Activated CD4-positive, alpha-beta T cell treated with anti-CD3 and anti-CD28 coated beads, Interleukin-2, amount 50 U/mL, for 24 hours (primary cell): ENCODE measurements at places on chromosomes 13 and 19.

DNA sequence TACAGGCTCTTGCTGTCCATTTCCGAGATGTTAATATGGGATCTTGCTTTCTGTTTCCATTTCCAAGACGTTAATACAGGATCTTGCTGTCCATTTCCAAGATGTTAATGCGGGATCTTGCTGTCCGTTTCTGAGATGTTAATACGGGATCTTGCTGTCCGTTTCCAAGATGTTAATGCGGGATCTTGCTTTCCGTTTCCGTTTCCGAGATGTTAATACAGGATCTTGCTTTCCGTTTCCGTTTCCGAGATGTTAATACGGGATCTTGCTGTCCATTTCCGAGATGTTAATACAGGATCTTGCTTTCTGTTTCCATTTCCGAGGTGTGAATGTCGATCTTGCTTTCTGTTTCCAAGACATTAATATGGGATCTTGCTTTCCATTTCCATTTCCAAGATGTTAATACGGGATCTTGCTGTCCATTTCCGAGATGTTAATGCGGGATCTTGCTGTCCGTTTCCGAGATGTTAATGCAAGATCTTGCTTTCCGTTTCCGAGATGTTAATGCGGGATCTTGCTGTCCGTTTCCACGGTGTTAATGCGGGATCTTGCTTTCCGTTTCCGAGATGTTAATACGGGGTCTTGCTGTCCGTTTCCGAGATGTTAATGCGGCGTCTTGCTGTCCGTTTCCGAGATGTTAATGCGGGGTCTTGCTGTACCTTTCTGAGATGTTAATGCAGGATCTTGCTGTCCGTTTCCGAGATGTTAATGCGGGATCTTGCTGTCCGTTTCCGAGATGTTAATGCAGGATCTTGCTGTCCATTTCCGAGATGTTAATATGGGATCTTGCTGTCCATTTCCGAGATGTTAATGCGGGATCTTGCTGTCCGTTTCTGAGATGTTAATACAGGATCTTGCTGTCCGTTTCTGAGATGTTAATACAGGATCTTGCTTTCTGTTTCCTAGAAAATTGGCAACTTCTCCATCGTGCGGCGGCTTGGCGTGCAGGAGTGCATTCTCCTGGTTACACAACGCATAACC, 38.3 kb downstream of the PEX11G start:
- no peak for DNase-seq

DNA sequence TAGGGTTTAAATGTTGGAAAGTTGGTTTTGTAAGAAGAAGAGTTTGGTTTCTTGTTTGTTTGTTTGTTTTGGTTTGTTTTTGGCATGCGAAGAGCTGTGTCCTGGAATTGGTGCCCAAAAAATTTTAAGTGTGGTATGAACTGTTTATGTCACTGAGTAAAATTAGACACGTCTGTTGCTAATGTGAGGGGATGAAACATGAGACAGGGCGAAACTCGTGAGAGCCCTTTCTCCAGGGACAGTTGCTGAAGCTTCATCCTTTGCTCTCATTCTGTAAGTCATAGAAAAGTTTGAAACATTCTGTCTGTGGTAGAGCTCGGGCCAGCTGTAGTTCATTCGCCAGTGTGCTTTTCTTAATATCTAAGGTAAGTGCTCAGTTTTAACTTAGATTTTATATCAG, at the start of gene SGCG:
SGCG (plus strand) TSS at position 269 of the 400 bp plus-strand sequence. CDS start 22,716 bp downstream, outside the sequence.
- DNase-seq, result no peak

GRCh38 chr13:46961719-46962118, 64.9 kb upstream of the HTR2A start:
- no peak for DNase-seq

DNA sequence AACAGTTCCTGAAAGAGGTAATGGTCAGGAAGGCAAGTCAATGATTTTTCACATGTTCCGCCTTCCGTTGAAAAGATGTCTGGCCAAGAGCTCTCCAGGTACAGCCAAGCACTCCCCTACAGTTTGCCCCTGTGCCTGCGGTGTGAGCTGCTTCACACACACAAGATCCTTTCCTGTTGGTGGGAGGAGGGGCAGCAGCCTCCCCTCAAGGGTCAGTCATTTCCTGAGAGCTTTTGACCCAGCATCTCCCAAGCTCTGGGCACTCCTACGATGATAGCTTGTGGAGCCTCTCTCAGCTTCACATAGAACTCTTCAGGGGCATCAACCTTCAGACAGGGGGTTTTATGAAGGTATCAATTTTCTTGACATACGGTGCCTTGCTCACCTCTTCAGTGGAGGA, 86.9 kb downstream of the DOCK9 start:
- no peak for DNase-seq

- no peak for DNase-seq
Observed at GRCh38 chr13:97339988-97340749, 93.8 kb upstream of the RAP2A start.

- DNase-seq, result no peak
Observed at GRCh38 chr13:76316998-76317527, 569.1 kb downstream of the KCTD12 start.

DNA sequence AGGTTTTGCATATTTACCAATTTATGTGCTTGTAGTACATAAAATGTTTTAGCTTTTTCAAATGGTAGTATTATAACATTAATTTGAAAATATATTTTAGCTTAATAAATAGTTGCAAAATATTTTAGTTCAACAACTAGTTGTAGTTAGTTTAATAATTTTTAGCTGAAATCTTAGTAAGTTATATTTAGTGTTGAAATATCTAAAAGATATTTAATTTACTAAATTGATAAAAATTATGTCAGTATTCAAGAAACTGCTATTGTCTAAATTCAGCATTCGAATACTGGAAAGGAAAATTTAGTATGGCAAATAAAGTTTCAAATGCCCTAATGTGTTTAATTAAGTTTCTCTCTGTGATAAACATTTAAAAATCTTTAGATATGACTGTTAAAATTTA, 754.5 kb upstream of the MIR17HG start:
- no peak for DNase-seq

DNA sequence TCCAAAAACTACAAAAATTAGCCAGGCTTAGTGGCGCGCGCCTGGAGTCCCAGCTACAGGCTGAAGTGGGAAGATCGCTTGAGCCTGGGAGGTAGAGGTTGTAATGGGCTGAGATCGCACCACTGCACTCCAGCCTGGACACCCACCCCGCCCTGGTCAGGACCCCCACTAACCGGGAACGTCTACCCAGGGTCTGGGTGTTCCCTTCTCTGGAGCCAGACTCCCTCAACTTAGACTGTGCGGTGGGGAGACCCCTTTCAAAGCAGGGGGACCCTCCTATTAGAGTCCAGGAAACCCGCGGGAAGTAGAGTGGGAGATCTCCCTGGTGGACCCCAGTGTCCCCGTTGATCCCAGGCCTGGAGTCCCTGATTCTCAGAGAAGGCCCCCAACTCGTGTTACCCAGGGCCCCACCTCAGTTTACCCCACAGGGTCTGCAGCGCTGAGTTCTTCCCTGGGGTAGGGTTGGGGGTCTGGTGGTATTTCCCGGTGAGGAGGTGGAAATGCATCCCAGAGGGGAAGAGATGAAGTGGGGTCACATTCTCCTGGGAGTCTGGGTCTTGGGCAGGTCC, 6.1 kb upstream of the ARRDC2 start:
- no peak for DNase-seq

GRCh38 chr19:646779-647565, 7.3 kb downstream of the FGF22 start:
- DNase-seq, result no peak

DNA sequence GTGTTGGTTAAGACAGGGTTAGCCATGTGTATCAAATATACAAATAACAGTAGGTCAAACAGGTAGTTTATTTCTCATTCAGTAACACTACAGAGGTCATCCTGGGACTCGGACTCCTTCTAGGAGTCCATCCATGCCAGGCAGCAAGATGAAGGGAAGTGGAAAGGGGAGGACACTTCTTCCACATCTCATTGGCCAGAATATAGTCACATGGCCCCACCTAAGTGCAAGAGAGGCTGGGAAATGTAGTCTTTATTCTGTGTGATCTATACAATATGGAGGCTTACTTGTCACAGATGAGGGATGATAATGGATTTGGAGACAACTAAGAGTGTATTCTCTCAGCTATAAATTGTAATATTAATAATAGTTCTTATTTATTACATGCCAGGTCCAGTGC, 31.1 kb downstream of the RDH8 start:
- DNase-seq, result no peak

- no peak for DNase-seq
Observed at GRCh38 chr19:14181906-14182305, 24.1 kb downstream of the ADGRL1 start.

DNA sequence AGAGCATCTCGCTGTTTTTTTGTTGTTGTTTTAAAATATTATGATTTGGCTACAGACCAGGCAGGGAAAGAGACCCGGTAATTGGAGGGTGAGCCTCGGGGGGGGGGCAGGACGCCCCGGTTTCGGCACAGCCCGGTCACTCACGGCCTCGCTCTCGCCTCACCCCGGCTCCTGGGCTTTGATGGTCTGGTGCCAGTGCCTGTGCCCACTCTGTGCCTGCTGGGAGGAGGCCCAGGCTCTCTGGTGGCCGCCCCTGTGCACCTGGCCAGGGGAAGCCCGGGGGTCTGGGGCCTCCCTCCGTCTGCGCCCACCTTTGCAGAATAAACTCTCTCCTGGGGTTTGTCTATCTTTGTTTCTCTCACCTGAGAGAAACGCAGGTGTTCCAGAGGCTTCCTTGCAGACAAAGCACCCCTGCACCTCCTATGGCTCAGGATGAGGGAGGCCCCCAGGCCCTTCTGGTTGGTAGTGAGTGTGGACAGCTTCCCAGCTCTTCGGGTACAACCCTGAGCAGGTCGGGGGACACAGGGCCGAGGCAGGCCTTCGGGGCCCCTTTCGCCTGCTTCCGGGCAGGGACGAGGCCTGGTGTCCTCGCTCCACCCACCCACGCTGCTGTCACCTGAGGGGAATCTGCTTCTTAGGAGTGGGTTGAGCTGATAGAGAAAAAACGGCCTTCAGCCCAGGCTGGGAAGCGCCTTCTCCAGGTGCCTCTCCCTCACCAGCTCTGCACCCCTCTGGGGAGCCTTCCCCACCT, 183.3 kb downstream of the KDM4B start:
- no peak for DNase-seq

DNA sequence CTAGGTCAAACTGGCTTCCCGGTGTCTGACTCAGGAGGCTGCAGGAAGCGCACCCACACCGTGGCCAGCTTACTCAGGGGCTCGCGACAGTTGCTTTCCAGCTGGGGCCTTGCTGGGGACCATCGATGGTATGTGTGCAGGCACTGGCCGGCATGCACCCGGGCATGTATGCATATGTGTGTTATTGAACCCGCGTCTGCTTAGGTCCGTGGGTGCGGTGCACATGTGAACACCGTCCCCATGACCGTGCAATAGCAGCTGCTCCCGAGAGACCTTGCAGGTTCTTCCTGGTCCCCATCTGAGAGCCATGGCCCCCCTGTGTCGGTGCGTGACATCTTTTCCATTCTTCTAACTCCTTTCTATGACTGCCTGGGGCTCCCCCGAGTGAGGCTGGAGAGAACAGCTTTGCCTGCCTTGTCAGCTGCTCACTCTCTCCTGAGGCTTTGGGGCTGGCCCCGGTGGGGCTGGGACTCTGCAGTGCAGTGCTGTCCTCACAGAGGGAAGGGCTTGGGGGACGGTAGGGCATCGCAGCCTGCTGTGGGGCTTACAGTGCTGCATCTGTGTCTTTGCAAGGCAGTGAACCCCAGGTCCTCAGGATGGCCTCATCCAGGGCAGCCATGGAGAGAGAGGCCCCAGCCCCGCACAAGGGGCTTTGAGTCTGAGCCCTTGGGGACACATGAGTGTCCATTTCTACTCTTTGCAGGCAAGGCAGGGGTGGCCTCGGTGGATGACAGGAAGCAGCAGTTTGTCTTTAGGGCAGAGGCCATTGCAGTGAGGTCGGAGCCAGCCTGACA, 65.1 kb downstream of the CHST8 start:
- DNase-seq, result no peak

DNA sequence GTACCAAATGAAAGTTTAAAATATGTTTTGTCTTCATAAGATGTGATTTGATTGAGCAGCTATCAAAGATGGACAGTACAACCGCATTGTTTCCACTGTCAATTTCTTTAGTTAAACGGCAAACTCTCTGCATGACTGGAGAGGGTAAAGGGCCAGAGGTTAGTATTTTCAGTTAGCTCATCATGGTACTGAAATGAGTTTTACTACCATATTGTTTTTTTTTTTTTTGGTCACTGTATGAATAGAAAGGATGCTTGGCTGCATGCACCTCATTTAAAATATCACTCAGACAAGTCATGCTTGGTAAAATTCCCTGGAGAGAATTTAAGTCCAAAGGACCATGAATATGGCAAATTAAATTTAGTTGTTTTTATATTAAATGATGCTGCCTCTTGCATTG, 942.1 kb upstream of the SPRY2 start:
- no peak for DNase-seq

DNA sequence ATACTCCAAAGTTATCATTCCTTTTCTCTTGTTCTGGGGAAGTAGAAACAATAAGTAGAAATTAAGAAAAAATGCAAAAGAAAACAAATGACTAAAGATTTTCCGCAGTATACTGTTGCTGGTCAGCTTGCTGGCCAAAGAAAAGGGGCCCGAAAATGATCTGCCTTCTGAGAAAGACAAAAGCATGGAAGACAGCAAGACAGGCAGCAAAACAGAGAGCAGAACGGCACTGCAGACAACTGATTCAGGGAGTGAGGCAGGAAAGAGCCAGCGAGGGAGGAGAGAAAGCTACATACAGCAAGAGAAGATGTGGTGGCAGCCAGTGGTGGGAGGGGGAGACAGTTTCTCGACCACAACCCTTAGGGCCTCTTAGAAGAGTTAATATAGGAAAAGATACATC, 5.3 kb upstream of the DOCK9 start:
- no peak for DNase-seq

DNA sequence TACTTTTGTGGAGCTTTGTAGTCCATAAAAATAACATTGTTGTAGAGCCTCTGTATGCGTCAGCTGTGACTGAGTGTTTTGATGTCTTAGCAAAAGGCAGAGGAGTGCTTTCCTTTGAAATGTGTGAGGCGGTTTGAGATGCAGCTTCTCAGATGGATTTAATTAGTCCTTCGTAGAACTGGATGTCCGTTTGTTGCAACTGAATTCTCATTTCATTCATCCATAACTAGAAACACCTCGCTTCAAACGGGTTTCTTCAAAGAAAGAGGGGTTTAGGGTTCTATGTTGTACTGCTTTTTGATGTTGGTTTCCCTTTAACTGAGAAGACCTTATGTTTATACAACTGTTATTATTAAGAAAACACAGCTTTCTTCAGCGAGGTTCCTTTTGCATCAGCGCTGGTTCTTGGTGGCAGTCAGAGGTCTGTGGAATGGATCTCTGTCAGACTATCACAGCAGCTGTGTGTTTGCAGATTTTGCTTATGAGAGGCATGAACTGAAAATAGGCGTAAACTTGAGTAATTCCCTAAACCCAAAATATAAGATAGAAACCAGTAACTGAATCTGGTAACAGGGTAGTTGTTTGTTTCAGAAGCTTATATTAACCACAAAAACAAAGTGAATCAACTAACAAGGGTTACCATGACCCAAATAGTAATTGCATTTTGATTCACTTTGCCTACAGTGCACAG, 194.4 kb downstream of the GGACT start:
- no peak for DNase-seq
